ENCODE measurements at places on chromosomes 5 and 9.

GRCh38 chr5:88509403-88509802, 240.8 kb upstream of the TMEM161B start:
- DNase-seq: no peak

DNA sequence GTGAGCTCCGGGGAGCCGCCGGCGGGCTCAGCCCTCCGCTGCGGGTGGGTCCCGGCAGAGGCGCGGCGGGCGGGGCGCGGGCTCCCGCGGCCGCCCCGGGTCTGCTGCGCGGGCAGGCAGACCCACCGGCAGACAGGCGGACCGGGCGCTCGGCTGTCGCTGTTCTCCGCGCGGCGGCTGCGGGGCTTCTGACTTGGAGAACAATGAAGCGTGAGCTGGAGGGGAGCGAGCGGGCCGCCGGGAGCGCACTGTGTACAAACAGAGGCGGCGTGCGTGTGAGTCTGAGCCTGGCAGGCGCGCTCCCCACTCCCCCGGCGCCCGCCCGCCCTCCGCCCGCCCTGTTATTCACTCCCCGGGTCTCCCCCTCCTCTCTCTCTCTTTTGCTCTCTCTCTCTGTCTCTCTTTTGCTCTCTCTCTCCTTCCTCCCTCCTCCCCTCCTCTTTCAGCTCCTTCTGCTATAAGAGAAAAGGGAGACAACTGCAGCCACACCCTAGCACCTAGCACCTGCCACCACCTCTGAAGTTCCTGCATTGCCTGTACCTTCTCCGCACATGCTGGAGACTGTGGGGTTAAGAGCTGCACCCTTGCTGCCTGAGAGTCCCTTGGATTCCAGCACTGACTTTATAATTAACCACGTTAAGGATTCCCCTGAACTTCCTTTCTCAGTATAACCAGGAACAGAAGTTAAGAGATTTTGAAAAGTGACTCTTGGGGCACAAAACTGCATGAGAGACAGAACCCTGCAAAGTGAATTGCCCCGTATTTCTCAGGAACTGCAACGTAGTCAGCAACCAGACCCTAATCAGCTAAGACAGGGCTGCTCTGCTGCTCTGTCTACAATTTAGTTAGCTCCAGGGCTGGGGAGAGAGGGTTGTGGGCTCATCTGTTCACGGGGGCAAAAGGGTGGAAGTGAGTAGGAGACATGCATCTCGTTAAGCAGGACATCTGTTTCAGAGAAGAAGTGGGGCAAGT, at the start of gene EDIL3:
Gene EDIL3 (minus strand): TSS at position 277 of the 972 bp plus-strand sequence. CDS start 506 bp downstream, outside the sequence.
- DNase-seq: peak; percentile 49

GRCh38 chr5:104643320-104643719, 1080.7 kb upstream of the NUDT12 start:
- peak; percentile 4 for DNase-seq

DNA sequence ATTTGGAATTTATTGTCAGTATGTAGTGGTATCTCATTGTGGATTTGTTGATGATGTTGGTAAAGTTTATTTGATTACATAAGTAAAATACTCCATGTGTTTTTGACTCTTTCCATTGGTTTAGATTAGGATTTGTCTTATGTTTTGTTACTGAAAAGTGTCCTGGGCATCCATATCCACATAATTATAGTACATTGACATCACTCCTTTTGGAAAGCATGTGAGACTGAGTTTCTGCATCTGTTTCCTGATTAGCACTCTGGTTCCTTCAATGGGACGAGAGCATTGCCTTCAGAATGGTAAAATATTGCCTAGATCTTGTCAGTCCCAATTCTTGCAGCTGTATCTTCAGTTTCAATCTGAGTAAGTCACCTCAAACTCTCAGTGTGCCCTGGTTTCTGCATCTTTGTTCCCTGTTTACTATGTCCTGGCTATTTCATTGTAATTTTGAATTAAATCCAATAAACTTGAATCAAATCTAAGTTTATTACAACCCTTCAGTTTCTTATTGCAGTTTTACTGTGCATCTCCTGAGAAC, 128.1 kb downstream of the FBXO38 start:
- no peak for DNase-seq

GRCh38 chr9:120859361-120859760, 16.6 kb upstream of the PSMD5 start:
- DNase-seq: no peak

DNA sequence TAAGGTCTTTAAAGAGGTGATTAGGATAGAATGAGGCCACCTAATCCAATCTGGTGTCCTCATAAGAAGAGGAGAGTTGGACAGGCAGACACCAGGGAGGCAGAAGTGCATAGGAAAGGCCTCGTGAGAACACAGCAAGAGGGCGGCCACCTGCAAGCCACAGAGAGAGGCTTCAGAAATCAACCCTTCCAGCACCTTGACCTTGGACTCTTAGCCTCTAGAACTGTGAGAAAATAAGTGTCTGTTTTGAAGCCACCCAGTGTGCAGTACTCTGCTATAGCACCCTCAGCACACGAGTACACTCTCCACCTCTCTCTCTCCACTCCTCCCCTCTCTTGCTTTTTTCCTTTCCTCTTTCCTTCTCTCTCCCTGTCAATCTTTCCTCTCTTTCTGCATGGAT, 26.8 kb downstream of the NIPAL4 start:
- no peak for DNase-seq

GRCh38 chr5:95304711-95305110, 19.8 kb upstream of the MCTP1 start:
- DNase-seq: peak; percentile 61

DNA sequence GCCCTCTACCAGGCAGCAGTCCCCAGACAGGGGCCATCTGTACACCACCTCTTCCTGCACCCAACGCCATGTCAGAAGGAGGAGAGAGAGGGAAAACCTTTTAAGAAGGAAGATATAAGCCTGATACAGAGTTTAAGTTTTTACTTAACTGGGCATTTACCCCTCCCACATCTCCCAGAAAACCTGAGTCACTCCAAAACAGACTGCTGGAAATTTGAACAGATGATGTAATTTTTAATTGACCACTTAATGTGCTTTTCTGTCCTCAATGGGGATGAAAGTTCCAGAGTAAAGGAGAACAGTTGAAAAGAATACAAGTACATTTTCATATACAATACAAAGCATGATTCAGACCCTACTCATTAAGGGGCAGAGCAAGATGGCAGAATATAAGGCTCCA, 63.9 kb downstream of the TTC39B start:
- peak; percentile 21 for DNase-seq

DNA sequence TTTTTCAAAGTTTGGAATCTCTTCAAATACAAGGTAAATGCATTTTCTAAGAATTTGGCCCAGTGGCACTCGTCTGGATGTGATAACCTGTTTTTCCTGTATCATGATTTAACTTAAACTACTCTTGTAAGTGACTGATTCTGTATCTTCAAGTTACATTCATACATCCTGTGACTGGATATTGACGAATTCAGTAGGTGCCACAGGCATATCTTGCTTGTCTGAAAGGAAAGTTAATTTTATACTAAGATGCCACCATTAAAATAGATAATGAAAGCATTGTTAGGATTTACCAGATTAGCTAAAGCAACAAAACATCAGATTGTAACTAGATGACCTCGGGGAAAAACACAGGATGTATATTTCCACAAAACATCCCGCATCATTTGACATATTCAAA, 175.3 kb upstream of the ZNF608 start:
- DNase-seq: peak; percentile 41

DNA sequence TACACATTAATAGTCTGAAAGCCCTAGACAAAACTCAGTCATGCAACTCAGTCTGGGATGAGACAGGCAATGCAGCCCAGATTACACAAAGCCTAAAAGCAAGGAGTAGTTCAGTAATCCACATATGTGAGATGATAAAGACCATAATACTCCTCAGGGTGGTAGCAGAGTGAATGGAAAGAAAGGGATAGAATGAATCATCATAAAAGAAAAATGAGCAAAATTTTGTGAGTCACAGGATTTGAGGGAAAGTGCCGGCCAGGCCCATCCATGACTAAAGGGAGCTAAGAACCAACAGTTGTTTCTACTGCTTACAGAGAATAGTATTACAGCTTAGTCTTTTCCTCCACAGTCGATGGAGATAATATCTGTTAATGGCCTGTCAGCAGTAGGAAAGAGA, 90.0 kb upstream of the POU5F2 start:
- DNase-seq: peak; percentile 86

Data from epithelial cell of esophagus (primary cell).